NCI-H460 (cell line): ENCODE measurements at places on chromosomes 3 and 15.

- no peak for DNase-seq
These were observed 136.8 kb upstream of the ANKRD28 start for GRCh38 chr3:15934389-15935195.

- DNase-seq = peak; percentile 36
These were observed 426.5 kb upstream of the RASGRP1 start for GRCh38 chr15:38991126-38991525.

- DNase-seq = no peak
These were observed 25.9 kb downstream of the ROBO2 start for GRCh38 chr3:77065750-77066149.

DNA sequence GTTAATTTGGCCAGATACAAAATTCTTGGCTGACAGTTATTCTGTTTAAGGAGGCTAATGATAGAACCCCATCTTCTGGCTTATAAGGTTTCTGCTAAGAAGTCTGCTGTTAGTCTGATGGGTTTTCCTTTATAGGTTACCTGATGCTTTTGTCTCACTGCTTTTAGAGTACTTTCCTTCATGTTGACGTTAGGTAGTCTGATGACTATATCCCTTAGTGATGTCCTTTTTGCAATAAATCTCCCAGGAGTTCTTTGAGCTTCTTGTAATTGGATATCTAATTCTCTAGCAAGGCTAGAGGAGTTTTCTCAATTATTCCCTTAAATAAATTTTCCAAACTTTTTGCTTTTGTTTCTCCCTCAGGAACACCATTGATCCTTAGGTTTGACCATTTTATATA lies 114.1 kb upstream of the CDIN1 start:
- DNase-seq = no peak

- no peak for DNase-seq
These were observed 63.7 kb downstream of the WHAMM start for GRCh38 chr15:82873000-82873680.

DNA sequence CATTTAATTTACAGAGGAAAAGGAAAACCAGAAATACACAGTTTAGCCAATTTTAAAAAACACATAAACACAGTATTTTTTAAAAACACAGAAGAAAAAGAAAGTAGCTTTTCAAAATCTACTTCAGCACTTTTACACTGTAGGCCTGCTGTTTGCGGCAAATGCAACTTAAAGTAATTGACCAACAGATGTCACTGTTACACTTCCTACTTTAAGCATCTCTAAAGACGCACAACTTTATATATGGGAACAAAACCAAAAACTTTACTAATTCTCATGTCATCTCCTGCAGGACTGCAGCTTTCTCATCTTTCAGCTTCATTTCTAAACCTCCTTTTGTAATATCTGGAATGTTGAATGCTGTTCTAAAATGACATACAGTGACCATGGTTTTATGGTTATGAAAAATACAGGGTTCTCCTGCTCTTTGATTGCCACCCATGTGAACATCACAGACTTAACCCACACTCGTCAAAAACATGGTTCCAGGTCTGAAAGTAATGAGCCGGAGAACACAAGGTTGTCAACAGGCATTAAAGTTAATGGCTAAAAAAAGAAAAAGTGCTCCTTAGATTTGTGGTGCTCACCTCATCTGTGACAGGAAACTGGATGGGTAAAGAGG lies 107.9 kb downstream of the FMN1 start:
- DNase-seq = peak; percentile 40

- DNase-seq = no peak
These were observed 885.2 kb upstream of the CFAP20DC start for GRCh38 chr3:59935025-59935424.

DNA sequence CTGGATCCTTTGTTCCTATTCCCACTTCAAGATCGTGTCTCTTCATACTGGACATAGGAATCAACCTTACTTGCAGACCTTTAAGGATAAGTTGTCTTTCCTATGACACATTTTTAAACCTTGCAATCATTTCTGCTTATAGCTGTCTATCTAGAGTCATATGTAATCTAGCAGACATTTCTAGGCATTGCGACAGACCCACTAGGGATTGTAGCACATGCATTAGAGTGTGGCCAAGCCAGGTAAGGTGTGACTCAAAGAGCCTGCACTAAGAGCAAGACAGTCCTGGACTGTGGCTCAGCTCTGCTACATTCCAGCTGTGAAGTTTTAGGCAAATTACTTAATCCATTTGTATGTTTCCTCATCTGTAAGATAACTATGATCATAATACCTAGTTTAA lies 38.8 kb upstream of the BFSP2 start:
- DNase-seq = no peak

DNA sequence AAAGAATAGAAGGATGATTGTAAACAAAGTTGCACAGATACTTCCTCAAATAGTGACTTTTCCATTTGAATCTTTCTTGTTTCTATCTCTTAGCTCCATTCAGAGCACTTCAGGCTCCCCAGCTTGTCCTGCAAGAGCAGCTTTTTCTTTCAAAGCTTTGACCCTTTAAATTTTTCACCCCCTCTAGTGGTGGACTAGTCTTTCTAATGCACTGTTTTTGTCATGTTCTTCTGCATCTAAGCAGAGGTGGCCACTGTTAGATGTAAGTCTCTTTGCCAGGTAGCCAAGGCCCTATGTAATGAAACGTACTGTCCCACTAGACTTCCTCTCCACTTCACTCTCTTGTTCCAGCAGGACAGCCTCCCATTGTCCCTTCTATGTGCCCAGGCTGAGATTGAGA lies 74.0 kb upstream of the MANF start:
- peak; percentile 23 for DNase-seq

DNA sequence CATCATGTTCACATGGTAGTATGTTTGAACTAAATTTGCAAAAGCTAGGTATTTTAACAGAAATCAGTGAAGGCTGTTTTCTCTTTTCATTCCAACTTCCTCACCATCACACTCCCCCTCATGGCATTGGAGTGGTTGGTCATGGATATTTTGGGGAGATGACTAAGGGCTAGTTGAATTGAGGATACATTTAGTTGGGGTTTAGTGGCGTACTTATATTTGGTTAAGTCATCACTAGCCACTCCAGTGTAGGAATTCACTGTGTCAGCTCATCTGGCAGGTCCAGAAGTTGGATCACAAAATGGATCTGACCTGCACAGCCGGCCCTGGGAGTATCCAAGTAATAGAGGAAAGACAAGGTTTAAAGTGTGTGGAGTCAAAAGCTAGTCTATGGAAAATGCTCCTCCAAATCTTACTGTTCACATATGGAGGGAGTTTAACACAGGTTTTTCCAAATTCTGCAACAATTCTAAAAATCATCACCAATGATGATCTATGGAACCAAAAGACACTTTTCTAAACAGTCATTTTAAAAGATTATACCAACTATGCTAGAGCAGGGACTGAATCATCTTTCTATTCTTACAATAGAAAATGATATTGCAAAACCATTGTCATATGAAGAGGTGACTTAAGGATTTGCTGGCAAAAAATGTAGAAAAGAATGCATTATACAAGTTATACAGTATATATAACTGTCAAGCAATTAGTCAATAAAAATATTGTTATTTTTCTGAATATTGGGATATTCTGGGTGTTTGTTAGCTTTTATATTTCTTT lies 247.8 kb upstream of the PEX5L start:
- DNase-seq = no peak

DNA sequence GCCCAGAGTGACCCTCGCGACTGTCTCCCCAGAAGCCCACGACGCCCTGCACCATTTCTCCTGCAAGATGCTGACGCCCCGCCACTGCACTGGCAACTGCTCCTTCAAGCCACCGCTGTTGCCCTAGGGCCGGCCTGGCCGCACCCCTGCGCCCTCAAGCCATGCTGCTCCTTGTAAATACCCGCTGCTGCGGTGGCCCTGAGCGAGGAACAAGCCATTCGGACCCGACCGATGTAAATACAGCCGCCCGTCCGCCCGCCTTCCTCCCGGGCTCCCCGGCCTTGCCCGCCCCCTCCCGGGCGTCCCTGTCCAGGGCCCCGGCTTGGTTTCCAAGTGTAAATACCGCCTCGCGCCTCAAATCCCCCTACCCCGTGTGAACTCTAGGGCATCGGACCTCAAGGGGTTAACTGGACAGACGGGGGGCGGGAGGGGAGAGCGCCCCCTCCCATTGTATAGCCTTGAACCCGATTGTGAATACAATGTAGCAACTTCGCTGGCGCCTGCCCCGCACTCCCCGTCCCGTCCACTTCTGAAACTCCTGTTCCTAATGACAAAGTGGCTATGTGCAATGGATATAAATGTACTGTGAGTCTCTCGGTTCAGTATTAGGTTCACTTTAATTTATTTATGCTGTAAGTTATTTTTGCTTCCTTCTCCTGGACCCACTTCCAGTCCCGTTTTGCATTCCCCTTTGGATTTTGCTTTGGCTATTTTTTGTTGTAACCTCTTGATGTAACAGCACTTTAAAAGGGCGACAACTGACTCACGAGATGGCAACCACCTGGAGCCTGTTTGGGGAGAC lies 5.9 kb downstream of the RNU6-1 start:
- DNase-seq = peak; percentile 26

GRCh38 chr3:153173758-153174516 lies 11.9 kb downstream of the RAP2B start:
- no peak for DNase-seq
